ENCODE measurements at places on chromosomes 2 and 18. TPM values are rescaled to one million over a fixed set of nuclear protein-coding genes. Genes with fewer than 3 reads are reported as not detected.
A peak's percentile ranks its signal among the peaks of the same experiment; 100 is the strongest.

- H3K36me3 ChIP-seq = no peaks in the 10 kb centered on the region
- no peak overlapping the region for H3K27ac ChIP-seq
- DNase-seq = no peak
- H3K4me3 ChIP-seq = no peak overlapping the region
- H3K27me3 ChIP-seq = no peaks in the 10 kb centered on the region
- no peaks in the 10 kb centered on the region for H3K4me1 ChIP-seq
Observed at GRCh38 chr2:36489281-36489680, 108.7 kb downstream of the FEZ2 start.

DNA sequence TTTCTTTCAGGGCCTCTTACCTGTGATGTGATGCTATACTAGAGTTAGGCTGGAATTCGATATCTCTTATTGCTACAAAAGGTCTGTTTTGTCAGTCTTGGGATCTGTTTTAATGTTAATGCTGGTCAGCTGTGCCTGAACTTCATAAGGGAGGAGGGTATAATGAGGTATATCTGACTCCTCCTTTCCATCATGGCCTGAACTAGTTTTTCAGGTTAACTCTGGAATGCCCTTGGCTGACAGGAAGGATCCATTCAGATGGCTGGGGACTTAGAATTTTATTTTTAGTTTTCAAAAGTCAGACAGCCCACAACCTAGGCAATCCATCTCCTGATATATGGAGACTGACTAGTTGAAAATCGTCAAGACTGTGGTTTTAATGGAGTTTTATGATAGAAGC, 35.9 kb upstream of the TBC1D8 start:
- H3K36me3 ChIP-seq = no peaks in the 10 kb centered on the region
- no peaks in the 10 kb centered on the region for H3K27me3 ChIP-seq
- no peak overlapping the region for H3K27ac ChIP-seq

Gene TMEM169
- 0.73 TPM for total RNA-seq

GRCh38 chr2:209908511-209908910, 93.9 kb upstream of the RPE start:
- H3K27ac ChIP-seq = no peak overlapping the region
- no peak for DNase-seq
- H3K4me1 ChIP-seq = no peaks in the 10 kb centered on the region
- H3K27me3 ChIP-seq = no peaks in the 10 kb centered on the region
- H3K36me3 ChIP-seq = no peaks in the 10 kb centered on the region

Gene DYNAP
- total RNA-seq = not detected

Gene CHST10
- 15.5 TPM for total RNA-seq

DNA sequence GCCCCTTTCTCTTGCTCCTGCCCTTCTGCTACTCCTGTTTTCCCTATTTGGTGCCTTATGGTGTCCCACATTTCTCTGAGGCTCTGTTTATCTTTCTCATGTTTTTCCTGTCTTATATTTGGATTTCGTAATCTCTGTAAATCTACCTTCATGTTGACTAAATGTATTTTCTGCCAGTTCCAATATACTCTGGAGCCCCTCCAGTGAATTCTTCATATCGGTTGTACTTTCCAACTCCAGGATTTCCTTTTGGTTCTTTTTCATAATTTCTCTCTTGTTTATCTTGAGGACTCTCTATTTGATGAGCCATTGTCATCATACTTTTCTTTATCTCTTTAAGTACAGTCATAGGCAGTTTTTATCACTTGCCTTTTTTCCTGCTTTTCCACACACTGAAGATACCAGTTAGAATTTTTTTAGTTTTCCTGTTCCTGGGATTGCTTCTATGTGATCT, 19.1 kb downstream of the SCLY start:
- H3K27ac ChIP-seq = no peak overlapping the region
- H3K27me3 ChIP-seq = no peaks in the 10 kb centered on the region
- DNase-seq = no peak
- H3K36me3 ChIP-seq = peaks cover 30% of the 10 kb centered on the region
- H3K4me3 ChIP-seq = no peak overlapping the region

- H3K27me3 ChIP-seq = no peaks in the 10 kb centered on the region
- H3K27ac ChIP-seq = peak overlapping the region; percentile 76
- DNase-seq = no peak
- peak overlapping the region; percentile 98 for H3K4me3 ChIP-seq
Observed at GRCh38 chr2:24076849-24077534, 866 bp upstream of the SF3B6 start.

- H3K4me3 ChIP-seq = no peak overlapping the region
- no peak overlapping the region for H3K27ac ChIP-seq
- H3K36me3 ChIP-seq = no peaks in the 10 kb centered on the region
- H3K27me3 ChIP-seq = no peaks in the 10 kb centered on the region
- DNase-seq = no peak
Observed at GRCh38 chr2:10144771-10145518, 22.4 kb downstream of the RRM2 start.

DNA sequence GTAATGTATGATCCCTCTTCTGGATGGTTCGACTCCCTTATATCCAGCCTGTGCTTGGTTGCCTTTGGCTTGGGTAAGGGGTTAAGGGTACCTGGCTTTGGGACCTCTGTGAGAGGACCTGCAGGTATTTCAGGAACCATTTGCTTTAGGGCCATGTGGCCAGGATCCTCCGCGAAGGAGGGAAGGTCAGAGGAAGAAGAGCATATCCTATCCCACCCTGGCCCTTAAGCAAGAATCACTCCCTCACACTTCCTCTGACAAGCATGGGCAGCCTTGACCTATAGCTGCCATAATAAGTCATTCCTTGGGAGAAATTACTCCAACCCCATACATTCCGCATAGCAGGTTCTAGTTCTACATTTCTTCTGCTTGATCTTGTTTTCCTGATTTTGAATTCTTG, 59.1 kb upstream of the TXNDC2 start:
- no peaks in the 10 kb centered on the region for H3K27me3 ChIP-seq
- H3K27ac ChIP-seq = no peak overlapping the region
- H3K36me3 ChIP-seq = no peaks in the 10 kb centered on the region
- no peak for DNase-seq
- no peak overlapping the region for H3K4me3 ChIP-seq

DNA sequence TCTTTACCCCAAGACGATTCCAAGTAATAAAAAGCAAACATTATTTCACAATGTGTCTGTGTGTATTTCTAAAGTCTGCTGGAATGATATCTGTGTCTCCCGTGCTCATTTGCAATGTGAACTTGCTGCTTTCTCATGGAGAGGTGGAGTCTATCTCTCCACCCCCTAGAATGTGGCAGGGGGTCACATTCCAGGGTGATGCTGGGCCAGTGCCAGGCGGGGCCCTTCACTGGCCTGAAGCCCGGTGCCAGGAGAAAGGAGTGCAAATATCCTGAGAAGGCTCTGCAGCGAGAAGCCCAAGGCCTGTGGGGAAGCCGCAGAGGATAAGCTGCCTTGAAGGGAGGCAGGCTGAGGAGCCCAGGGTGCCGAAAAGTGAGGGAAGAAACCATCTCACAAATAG, 26.8 kb upstream of the LDLRAD4 start:
- H3K36me3 ChIP-seq = no peaks in the 10 kb centered on the region
- no peak overlapping the region for H3K27ac ChIP-seq
- no peak for DNase-seq
- H3K4me3 ChIP-seq = no peak overlapping the region

DNA sequence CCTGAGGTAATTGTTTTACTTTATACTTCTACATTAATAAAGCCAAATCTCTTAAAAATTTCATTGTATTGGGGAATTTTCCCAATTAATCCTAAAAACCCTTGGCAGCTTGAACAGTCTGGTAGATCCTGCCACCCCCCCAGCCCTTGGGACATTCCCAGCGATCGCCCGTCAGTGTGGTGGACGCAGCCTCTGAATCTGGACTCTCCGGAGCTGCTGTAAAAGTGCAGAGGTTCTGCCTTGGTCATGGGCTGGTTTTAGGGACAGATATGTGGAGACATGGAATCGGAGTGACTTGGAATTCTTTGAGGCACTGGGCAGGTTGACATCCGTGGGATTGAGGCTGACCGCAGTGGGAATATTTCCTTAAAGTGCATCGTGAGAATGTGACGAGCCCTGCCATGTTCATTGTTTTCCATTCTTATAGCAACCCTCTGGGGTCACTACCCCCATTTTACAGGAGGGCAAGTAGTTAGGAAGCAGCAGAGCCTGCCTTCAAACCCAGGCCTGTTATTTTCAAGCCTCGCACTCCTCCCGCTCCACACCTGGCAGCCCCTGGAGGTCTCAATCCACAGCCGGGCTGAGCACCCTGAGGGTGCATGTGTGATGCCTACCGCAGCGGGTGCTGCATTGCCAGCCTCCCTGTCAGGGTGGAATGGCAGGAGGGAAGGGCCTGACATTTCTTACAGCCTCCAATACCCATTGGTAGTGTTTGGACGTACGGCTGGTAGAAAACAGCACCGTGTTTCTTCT, 6.5 kb downstream of the EMILIN2 start:
- H3K27me3 ChIP-seq = peaks cover 18% of the 10 kb centered on the region
- peak overlapping the region; percentile 67 for H3K27ac ChIP-seq
- H3K36me3 ChIP-seq = no peaks in the 10 kb centered on the region
- DNase-seq = no peak
- H3K4me1 ChIP-seq = peaks cover 9% of the 10 kb centered on the region
- no peak overlapping the region for H3K4me3 ChIP-seq

GRCh38 chr2:160551259-160551658, 57.7 kb upstream of the RBMS1 start:
- H3K4me3 ChIP-seq = no peak overlapping the region
- no peaks in the 10 kb centered on the region for H3K27me3 ChIP-seq
- DNase-seq = no peak

DNA sequence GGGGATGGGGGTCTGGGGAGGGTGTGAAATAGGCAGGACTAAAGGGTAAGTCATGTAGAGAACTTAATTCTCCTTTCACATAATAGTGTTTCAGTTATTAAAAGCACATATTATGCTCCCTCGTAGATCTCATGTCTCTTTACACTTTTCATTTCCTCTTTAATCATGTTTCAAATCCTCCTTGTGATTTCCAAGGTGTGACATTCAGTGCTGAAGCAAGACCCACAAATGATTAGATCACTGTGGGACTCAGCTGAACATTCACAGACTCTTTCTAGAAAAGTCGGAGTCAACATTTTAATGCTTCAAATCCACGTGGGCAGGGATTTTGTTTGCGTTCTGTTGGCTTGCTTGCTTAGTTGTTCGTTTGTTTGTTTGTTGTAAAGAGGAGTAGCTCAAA, 34.7 kb upstream of the CALCRL start:
- no peaks in the 10 kb centered on the region for H3K27me3 ChIP-seq
- H3K4me1 ChIP-seq = no peaks in the 10 kb centered on the region
- H3K4me3 ChIP-seq = no peak overlapping the region
- no peak overlapping the region for H3K27ac ChIP-seq
